ENCODE measurements at places on chromosomes 4 and X. TPM values are rescaled to one million over a fixed set of nuclear protein-coding genes. Genes with fewer than 3 reads are reported as not detected.
A peak's percentile ranks its signal among the peaks of the same experiment; 100 is the strongest.

- H3K27me3 ChIP-seq: no peaks in the 10 kb centered on the region
- H3K27ac ChIP-seq: no peak overlapping the region
- H3K36me3 ChIP-seq: no peaks in the 10 kb centered on the region
- H3K4me3 ChIP-seq: no peak overlapping the region
- H3K4me1 ChIP-seq: no peaks in the 10 kb centered on the region
Measured at GRCh38 chrX:14927401-14927800, 54.2 kb downstream of the MOSPD2 start.

GRCh38 chr4:82033862-82034261 lies 339.9 kb downstream of the HNRNPD start:
- no peaks in the 10 kb centered on the region for H3K36me3 ChIP-seq
- no peaks in the 10 kb centered on the region for H3K27me3 ChIP-seq
- no peak overlapping the region for H3K27ac ChIP-seq
- H3K4me3 ChIP-seq: no peak overlapping the region
- DNase-seq: no peak

DNA sequence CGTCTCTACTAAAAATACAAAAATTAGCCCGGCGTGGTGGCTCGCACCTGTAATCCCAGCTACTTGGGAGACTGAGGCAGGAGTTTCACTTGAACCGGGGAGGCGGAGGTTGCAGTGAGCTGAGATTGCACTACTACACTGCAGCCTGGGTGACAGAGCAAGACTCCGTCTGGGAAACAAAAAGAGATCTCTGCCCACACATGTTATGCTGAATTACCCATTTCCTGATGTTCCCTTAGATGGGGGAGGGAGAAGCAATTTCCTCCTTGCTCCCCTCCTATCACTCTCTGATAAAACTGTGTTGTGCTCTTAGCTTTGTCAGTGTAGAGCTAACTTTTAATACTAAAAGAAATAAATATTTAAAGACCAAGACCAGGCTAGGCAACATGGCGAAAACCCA lies 102.5 kb downstream of the LARP7 start:
- no peak overlapping the region for H3K4me3 ChIP-seq
- DNase-seq: no peak
- no peaks in the 10 kb centered on the region for H3K4me1 ChIP-seq
- H3K27ac ChIP-seq: no peak overlapping the region
- no peaks in the 10 kb centered on the region for H3K27me3 ChIP-seq

GRCh38 chr4:39626261-39626660 lies 12.4 kb downstream of the SMIM14 start:
- no peaks in the 10 kb centered on the region for H3K27me3 ChIP-seq
- DNase-seq: no peak
- peaks cover 13% of the 10 kb centered on the region for H3K36me3 ChIP-seq
- H3K27ac ChIP-seq: no peak overlapping the region

GRCh38 chrX:134712272-134712671 lies 54.0 kb upstream of the PLAC1 start:
- no peaks in the 10 kb centered on the region for H3K36me3 ChIP-seq
- no peaks in the 10 kb centered on the region for H3K27me3 ChIP-seq
- H3K4me1 ChIP-seq: no peaks in the 10 kb centered on the region
- no peak overlapping the region for H3K4me3 ChIP-seq
- no peak for DNase-seq

DNA sequence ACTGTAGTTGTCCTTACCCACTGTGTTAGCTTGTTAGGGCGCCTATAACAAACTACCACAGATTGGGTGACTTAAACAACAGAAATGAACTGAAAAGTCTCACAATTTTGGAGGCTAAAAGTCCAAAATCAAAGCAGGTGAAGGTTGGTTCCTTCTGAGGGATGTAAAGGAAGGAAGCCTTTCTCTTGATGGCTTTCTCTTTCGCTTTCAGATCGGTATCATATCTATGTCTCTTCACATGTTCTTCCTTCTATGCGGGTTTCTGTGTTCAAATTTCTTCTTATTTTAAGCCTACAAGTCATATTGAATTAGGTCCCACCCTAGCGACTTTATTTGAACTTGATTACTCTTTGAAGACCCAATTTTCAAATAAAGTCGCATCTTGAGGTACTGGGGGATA lies 118.6 kb downstream of the CPXCR1 start:
- H3K27ac ChIP-seq: no peak overlapping the region
- H3K27me3 ChIP-seq: no peaks in the 10 kb centered on the region
- no peaks in the 10 kb centered on the region for H3K36me3 ChIP-seq
- H3K4me3 ChIP-seq: no peak overlapping the region
- DNase-seq: no peak
- no peaks in the 10 kb centered on the region for H3K4me1 ChIP-seq

- H3K27ac ChIP-seq: peak overlapping the region; percentile 81
- H3K27me3 ChIP-seq: no peaks in the 10 kb centered on the region
- H3K4me3 ChIP-seq: no peak overlapping the region
- peaks cover 30% of the 10 kb centered on the region for H3K4me1 ChIP-seq
- H3K36me3 ChIP-seq: peaks cover 47% of the 10 kb centered on the region
- no peak for DNase-seq
Measured at GRCh38 chr4:184417802-184418511, 56.4 kb downstream of the IRF2 start.

- H3K36me3 ChIP-seq: no peaks in the 10 kb centered on the region
- no peak for DNase-seq
- no peaks in the 10 kb centered on the region for H3K27me3 ChIP-seq
- peaks cover 78% of the 10 kb centered on the region for H3K4me1 ChIP-seq
Measured at GRCh38 chr4:147773261-147774184, 41.6 kb downstream of the ARHGAP10 start.

- no peak overlapping the region for H3K4me3 ChIP-seq
- H3K27me3 ChIP-seq: no peaks in the 10 kb centered on the region
- H3K27ac ChIP-seq: peak overlapping the region; percentile 78
- no peaks in the 10 kb centered on the region for H3K36me3 ChIP-seq
Measured at GRCh38 chr4:40622913-40623312, 6.8 kb downstream of the RBM47 start.

- H3K27ac ChIP-seq: no peak overlapping the region
- no peaks in the 10 kb centered on the region for H3K36me3 ChIP-seq
- H3K27me3 ChIP-seq: no peaks in the 10 kb centered on the region
- no peak overlapping the region for H3K4me3 ChIP-seq
Measured at GRCh38 chr4:142345924-142346323, 500.2 kb downstream of the INPP4B start.

DNA sequence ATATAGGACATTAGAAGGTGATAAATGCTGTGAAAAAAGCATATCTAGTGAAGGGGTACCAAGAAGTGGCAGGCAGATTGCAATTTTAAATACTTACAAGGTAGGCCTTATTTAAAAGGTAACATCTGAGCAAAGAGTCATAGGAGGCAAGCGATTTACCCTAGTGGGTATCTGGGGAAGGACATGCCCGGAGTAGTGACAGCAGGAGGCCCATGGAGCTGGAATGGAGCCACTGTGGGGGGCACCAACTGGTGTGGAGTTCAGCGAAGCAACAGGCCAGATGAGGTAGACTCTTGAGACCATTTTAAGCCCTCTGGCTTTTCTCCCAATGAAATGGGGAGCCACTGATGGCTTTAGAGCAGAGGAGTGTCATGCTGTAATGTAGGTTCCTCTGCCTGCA lies 37.3 kb downstream of the SEC24D start:
- no peak overlapping the region for H3K27ac ChIP-seq
- H3K36me3 ChIP-seq: peaks cover 91% of the 10 kb centered on the region
- no peak overlapping the region for H3K4me3 ChIP-seq
- peaks cover 5% of the 10 kb centered on the region for H3K4me1 ChIP-seq
- no peaks in the 10 kb centered on the region for H3K27me3 ChIP-seq
- no peak for DNase-seq

GRCh38 chrX:105313596-105313995 lies 93.1 kb upstream of the TEX13A start:
- H3K36me3 ChIP-seq: no peaks in the 10 kb centered on the region
- no peaks in the 10 kb centered on the region for H3K27me3 ChIP-seq
- no peaks in the 10 kb centered on the region for H3K4me1 ChIP-seq

- H3K27me3 ChIP-seq: no peaks in the 10 kb centered on the region
- no peak for DNase-seq
- no peak overlapping the region for H3K27ac ChIP-seq
- no peaks in the 10 kb centered on the region for H3K36me3 ChIP-seq
Measured at GRCh38 chr4:126445596-126445995, 1130.8 kb downstream of the FAT4 start.

DNA sequence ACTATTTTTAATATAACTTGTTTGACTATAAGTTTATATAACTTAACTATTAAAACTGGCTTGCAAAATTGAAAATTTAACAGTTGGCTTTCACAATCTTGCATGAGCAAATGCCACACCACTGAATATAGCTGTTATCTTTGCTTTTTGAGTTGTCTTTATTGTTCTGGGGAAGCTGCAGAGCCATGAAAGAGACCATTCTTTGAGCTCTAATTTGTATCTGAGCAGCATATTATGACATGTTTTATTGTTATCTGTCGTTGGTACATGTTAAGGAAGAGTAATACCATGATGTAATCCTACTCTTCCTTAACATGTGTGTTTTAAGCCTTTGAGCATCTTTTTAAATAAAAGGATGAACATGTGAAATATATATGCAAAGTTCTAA lies 97.1 kb upstream of the ANK2 start:
- no peaks in the 10 kb centered on the region for H3K4me1 ChIP-seq
- no peak for DNase-seq
- H3K36me3 ChIP-seq: no peaks in the 10 kb centered on the region
- no peaks in the 10 kb centered on the region for H3K27me3 ChIP-seq
- H3K4me3 ChIP-seq: no peak overlapping the region

DNA sequence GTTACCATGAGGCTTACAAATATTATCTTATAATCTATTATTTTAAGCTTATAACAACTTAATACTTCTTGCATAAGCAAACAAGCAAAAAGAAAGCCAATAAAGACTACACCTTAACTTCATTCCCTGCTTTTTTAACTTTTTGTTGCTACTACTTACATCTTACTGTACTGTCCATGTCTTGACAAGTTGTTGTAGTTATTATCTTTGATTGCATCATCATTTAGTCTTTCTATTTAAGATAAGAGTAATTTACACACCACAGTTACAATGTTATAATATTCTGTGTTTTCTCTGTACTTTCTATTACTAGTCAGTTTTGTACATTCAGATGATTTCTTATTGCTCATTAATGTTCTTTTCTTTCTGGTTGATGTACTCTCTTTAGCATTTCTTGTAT lies 346.6 kb downstream of the SMARCA1 start:
- H3K4me3 ChIP-seq: no peak overlapping the region
- no peaks in the 10 kb centered on the region for H3K4me1 ChIP-seq
- no peaks in the 10 kb centered on the region for H3K27me3 ChIP-seq

- DNase-seq: peak; percentile 47
- no peak overlapping the region for H3K4me3 ChIP-seq
- no peak overlapping the region for H3K27ac ChIP-seq
- no peaks in the 10 kb centered on the region for H3K4me1 ChIP-seq
- H3K36me3 ChIP-seq: no peaks in the 10 kb centered on the region
Measured at GRCh38 chr4:72505314-72505744, 63.7 kb downstream of the ADAMTS3 start.

DNA sequence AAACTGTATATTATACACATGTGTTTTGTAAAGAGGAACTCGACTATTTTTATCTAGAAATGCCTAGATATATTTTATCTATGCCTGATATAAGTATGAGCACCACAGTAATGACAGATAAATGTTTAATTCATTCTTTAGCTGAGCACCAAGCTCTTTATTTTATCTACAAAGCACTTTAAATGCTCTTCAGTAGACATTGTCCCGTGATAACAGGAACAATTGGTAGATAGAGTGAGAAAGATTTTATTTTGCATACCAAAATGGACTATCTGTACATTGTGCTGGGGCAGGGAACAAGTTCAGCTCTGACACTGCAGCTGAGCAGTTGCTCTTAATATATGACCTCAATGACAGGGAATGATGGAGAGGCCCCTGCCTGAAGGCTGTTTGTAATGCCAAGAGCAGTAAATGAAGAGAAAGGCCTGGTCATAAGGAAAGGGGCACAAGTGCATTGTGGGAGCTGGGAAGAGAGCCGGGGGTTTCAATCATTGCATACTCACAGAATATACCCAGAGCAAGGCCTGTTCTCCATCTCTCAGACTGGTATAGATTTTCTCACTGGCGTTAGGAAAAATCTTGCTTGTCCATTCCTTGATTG lies 57.3 kb downstream of the SEPTIN11 start:
- H3K27me3 ChIP-seq: no peaks in the 10 kb centered on the region
- H3K4me1 ChIP-seq: peaks cover 14% of the 10 kb centered on the region
- no peak overlapping the region for H3K4me3 ChIP-seq
- no peak for DNase-seq
- no peak overlapping the region for H3K27ac ChIP-seq
- peaks cover 4% of the 10 kb centered on the region for H3K36me3 ChIP-seq

DNA sequence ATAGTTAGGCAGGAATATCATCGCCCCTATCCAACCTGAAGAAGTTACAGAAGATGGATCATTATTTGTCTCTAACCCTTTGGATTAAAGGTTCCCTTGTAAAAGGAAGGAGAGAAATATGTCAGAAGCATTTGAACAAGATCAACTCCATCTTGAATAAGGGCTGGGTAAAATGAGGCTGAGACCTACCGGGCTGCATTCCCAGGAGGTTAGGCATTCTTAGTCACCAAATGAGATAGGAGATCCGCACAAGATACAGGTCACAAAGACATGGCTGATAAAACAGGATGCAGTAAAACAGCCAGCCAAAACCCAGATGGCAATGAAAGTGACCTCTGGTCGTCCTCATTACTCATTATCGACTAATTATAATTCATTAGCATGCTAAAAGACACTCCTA lies 148.9 kb downstream of the GALNTL6 start:
- no peaks in the 10 kb centered on the region for H3K27me3 ChIP-seq
- DNase-seq: no peak
- H3K27ac ChIP-seq: no peak overlapping the region

- H3K4me3 ChIP-seq: no peak overlapping the region
- H3K27ac ChIP-seq: no peak overlapping the region
- DNase-seq: no peak
- H3K27me3 ChIP-seq: no peaks in the 10 kb centered on the region
- H3K36me3 ChIP-seq: no peaks in the 10 kb centered on the region
- H3K4me1 ChIP-seq: peaks cover 11% of the 10 kb centered on the region
Measured at GRCh38 chr4:146333895-146334262, 119.5 kb downstream of the REELD1 start.

GRCh38 chr4:152072001-152072485 lies 311.2 kb upstream of the GATB start:
- H3K4me3 ChIP-seq: no peak overlapping the region
- no peak for DNase-seq
- no peaks in the 10 kb centered on the region for H3K4me1 ChIP-seq
- H3K27ac ChIP-seq: no peak overlapping the region

- no peak for DNase-seq
- H3K27me3 ChIP-seq: no peaks in the 10 kb centered on the region
- H3K4me3 ChIP-seq: no peak overlapping the region
- no peaks in the 10 kb centered on the region for H3K36me3 ChIP-seq
Measured at GRCh38 chr4:67207941-67208441, 337.3 kb downstream of the CENPC start.

GRCh38 chr4:151045907-151046306 lies 30.8 kb upstream of the LRBA start:
- no peaks in the 10 kb centered on the region for H3K36me3 ChIP-seq
- H3K27ac ChIP-seq: no peak overlapping the region
- DNase-seq: no peak
- H3K4me3 ChIP-seq: no peak overlapping the region
- H3K27me3 ChIP-seq: no peaks in the 10 kb centered on the region

Gene PNMA3
- 2.2 TPM for total RNA-seq

Gene CSAG3
- total RNA-seq: not detected

Gene SPON2
- total RNA-seq: 32.6 TPM

Gene LGI2
- total RNA-seq: 4.4 TPM

Gene GAGE13
- total RNA-seq: not detected

Gene PCDH10
- total RNA-seq: not detected

Gene SLC25A5
- 108 TPM for total RNA-seq

Gene ABCG2
- total RNA-seq: 6.4 TPM

Gene GRIA2
- total RNA-seq: 15.2 TPM

Gene MGARP
- not detected for total RNA-seq

Gene CSAG1
- total RNA-seq: not detected

Gene SH2D1A
- not detected for total RNA-seq

Gene SUV39H1
- total RNA-seq: 4.5 TPM

Gene CBR4
- 48.7 TPM for total RNA-seq

Gene GATA1
- total RNA-seq: not detected

All from stomach (tissue), 19 donors.